ENCODE measurements at places on chromosomes 3 and 15.

DNA sequence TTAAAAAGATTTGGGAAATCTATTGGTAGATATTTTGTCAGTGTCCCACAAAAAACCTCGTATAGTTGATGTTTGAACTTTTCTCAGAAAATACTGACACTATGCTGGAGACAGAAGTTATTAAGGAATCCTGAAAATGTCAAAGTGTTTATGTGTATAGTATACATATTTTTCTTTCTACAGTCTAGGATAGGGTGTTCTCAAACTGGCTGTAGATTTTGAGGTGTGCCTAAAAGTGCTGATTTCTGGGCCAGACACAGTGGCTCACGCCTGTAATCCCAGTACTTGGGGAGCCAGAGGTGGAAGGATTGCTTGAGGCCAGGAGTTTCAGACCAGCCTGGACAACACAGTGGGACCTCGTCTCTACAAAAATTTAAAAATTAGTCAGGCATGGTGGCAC, 322.0 kb downstream of the NLGN1 start:
- DNase-seq, result no peak

DNA sequence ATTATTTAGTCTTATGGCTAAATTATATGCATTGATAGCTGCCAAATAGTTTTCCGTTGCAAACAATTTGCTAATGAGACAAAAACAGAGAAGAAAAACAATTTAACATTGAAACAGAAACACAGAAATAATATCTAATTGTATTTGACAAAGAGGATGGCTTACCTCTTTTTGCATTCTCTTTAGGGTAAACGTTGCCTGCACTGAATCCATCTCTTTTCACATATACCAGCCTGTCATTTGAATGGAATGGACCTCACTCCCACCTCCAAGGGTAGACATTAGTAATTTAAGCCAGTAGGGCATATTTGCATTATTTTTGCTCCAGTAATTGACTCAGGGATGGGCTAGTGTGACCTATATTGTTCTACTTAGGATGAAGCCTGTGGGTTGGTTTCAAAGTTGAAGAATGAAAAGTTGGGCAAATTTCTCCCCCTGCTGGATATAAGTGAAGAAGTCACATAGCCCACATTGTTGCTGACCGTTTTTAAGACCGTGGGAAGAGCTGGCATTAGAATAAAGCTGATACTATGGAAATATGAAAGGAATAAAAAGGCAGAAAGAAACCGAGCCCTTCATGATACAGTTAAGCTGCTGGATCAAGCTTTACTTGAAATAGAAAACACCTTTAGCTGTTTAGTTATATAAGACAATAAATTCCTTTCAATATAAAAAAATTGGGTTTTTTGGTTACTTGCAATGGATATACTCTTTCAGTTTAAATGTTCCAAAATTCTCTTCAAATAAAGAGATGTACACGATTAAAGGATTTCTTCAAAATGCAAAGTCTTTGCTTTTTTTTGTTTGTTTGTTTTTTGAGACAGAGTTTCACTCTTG, 26.9 kb downstream of the PIERCE2 start:
- no peak for DNase-seq

DNA sequence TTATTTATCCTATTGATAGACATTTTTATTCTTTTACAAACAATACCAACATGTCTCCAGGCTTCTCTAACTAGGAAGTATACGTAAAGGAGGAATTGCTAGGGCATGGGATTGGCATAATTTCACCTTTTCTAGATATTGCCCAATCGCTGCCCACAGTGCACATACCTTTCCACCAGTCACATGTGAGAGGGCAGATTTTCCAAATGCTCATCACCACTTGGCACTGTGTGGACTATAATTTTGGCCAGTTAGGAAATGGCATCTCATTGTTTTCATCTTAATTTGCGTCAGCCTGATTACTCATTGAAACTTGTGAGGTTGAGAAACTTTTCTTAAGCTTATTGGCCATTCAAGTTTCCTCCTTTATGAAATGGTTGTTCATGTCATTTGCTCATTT, 57.4 kb upstream of the POLR2M start:
- DNase-seq, result no peak

GRCh38 chr3:111695636-111696117, 100.5 kb upstream of the ZBED2 start:
- no peak for DNase-seq

DNA sequence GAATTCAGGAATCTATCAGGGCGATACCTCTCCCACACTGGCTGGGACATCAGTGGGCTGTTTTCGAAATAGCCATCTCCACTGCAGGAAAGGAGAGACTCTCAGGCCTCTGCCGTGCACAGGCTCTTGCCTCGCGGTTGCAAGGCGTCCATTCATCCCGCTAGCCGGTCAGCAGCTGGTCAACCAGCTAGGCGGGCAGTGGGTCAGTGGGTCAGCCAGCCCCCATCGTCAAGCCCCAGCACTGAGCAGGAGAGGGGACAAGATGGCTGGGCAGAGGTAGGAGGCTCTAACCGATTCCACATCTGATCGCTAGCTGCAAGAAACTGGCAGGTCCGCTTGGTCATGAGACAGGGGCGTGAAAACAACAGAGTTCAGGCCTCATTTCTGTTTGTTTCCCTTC, 45.1 kb downstream of the MUC4 start:
- DNase-seq, result no peak
